Left ventricle myocardium inferior (tissue), 1 donor: ENCODE measurements at places on chromosomes 6 and 20. TPM values are rescaled to one million over a fixed set of nuclear protein-coding genes. Genes with fewer than 3 reads are reported as not detected.

The SLC22A1 gene
- total RNA-seq, result 0.27 TPM

The APOM gene
- total RNA-seq, result 2.4 TPM

The CFB gene
- total RNA-seq, result 3.7 TPM

The NEURL2 gene
- total RNA-seq, result 7.6 TPM

The TSPO2 gene
- total RNA-seq, result not detected

The DNAH8 gene
- total RNA-seq, result 0.03 TPM

The THBD gene
- total RNA-seq, result 13.8 TPM

The LY6G6F gene
- total RNA-seq, result not detected

The TREML1 gene
- not detected for total RNA-seq

The C20orf202 gene
- total RNA-seq, result 0.41 TPM

DNA sequence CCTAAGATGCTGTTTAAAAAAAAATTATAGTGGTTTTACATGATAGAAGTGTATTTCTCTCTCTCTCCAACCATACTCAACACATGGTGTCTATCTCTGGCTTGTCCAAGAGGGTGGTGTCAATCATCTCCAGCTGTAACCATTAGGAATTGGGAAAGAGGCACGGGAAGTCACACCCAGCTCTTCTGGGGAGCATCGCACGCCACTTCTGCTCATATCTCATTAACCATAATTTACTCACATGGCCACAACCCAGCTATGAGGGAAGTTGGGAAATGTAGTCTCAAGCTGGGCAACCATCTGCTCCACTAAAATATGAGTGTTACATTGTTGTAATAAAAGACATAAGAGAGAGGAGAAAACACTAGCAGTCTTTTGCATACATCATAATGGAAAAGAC, 30.4 kb upstream of the TSHZ2 start:
- no peak for DNase-seq

DNA sequence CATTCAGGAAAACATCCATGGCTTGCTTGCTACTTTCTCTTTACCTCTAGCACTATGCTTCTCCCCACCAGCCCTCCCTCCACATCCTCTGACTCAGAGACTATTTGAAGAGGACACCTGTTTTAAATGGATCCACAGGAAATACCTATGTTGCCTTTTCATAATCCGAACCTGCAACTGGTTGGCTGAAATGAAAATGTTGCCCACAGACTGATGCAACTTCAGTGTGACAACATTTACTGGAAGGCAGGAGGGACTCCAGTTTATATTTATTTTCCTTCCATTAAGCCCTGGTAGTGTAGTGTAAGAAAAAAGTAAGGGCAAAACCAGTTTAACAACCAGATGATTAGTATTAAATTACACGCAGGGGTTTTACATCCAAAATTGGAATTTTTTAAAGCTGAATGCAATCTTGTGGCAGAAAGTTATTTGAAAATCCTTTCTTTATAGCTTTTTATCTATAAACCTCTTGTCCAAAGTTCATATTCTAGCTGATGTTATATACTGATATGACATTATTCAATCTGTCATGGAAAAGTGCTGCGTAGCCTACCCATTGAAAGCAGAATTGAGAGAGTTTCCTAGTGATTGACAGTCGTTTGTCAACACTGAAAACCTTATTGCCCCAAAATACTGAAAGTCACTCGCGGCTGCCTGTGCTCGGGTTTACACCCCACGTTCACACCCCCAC, 881 bp upstream of the AIG1 start:
- no peak for DNase-seq

DNA sequence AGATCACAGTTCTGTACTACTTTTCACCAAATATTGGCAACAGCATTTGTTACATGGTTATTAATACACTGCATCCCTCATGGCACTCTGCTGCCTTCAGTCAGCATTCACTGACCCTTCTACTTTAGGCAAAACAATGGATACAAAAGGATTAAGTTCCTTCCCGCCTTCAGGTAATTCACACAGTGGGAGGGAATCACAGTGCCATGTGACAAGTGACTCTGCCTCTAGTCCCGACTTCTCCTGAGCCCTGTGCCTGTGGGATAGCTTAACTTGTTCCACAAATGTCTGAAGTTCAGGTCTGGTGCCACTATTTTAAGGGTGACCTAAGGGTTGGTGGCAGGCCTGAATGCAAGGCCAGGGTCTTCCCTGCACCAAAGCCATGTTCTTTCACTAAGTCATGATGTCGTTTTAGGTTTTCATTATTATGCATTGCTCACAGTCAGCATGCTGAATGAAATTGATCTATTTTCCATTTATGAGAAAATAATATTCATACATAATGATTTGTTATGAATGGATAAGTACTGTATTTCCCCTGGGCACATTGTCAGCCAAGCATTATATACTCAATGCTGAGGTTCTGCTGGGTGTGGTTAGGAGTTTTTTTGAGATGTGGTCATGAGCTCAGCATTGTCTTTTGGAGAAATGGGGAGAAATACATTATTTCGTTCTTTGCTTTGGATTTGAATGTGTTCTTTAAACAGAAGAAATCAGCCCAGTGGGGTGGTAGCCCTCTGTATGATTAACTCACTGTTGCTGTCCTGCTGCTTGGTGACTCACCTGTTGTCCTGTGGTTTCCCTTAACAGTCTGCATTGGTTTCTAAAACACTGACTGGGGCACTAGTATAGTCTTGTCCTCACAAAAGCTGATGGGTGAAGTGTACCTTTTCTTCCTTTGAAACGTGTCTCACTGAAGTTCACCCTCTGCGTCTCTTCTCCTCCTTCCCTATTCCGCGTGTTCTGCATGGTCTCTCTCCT, 66.4 kb downstream of the AFDN start:
- DNase-seq, result no peak

- DNase-seq, result no peak
These were observed 951 bp upstream of the TRIM31 start for GRCh38 chr6:30113841-30114240.

- DNase-seq, result peak; percentile 36
These were observed 788 bp downstream of the UST start for GRCh38 chr6:148747471-148748165.

GRCh38 chr20:36478137-36478905, 63.0 kb upstream of the MYL9 start:
- DNase-seq, result no peak

DNA sequence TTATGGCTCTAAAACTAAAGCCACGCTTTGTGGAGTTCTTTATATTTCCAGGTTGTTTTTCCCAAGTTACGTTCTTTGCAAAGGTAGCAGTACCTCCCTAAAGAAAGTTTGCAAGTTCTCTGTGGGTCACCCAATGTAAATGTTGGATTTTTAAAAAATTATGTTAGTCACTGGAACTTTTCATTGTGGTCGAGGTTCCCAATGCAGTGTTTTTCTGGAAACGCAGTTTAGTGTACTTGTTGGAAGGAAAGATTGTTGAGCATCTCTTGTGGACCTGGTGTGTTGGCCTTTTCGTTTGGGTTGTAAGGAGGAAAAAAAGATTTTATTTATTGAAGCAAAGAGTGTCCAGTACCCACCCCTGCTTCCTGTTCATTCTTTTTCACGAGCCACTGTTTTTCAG, 1.4 kb downstream of the TOP1 start:
- DNase-seq, result no peak

DNA sequence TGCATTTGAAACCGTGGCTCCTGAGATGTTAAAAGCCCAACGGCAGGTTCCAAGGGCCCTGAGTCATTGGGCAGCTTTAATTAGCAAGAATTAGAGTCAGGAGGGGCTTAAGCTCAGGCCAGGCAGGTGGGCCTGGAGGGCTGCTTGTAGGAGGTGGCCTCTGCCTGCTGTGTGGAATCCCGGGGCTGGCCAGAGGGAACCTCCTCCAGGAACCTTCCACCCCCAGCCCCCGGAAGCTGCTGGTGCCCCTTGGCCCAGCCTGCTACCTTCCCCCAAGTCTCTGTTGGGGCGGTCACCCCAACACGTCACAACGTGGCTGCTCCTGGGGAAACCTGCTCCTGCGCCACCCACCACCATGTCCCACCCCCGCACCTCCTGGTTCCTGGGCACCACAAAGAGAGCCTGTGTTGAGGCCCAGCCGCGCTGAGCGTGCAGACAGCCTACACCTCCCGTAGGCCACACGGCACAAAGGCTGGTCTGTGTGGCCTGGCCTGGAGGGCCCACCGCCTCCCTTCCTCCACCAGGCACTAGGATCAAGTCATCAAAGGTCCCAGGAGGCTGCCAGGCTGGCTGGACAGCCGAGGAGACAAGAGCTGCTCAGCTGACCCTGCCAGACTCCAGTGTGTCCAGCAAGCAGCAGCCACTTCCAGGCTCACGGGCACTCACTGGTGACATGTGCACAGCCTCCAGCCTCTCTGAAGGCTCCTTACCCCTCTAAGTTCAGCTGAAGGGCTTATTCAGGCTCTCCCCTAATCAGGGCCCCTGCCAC, 86.3 kb downstream of the SNX5 start:
- no peak for DNase-seq

GRCh38 chr20:38973107-38973506, 11.0 kb downstream of the DHX35 start:
- DNase-seq, result no peak

- no peak for DNase-seq
These were observed 63.0 kb upstream of the RIN2 start for GRCh38 chr20:19695081-19695480.

DNA sequence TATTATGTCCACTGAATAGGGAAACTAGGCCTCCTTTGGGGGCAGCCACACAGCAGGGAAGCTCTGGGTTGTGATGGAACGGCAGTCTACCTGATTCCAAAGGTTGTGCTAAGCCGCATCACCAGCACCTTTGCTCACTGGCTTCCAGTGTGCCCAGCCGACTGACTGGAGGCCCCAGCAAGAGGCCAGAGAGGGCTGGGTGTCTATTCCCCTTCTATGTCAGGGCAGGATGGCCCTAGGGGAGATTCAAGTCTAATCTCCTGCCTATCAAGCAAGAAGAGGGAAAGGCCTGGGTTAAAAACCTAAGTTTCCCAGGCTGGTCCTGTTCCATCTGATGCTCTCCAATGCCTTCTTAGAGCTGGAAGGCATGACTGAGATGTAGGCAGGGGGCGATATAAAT, 53.6 kb downstream of the JPH2 start:
- DNase-seq, result no peak

DNA sequence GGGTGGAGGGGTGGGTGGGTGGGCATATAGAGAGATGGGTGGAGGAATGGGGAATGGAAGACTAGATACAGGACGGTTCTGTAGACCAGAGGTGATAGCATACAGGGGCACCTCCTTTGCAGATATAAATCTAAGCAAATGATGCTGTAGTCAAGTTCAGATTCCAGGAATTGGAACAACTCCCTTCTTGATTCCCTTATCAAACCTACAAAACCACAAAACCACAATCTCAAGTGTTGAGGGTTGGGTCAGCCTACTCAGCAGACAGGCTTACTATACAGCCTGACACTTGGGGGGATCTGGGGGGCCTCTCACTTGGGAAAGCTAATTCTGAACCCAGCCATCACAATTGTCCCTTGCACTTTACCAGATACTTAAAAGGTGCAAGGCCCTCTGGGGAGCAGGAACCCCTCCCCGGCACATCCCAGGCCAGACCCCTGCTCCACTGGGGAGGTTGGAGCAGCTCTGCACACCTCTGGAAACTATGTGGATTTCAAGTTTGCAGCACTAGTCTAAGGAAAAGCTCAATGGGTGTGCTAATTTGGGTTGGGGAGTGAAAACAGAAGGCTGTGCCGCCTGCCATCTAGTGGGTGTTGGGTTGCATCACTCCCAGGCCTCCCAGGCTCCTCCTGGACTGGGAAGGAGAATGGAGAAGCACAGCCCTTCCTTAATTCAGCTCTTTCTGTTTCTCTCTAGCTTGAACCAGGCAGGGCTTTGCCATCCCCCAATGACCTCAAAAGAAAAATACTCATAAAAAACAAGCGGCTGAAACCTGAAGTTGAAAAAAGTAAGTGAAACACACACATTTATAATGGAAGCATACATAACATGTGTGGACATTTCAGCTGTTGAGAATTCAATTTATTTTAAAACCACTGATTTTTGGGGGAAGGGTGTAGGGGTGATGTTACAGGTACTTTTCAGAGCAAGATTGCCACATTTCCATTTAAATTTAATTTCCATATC, 121.2 kb upstream of the LAMP5 start:
- peak; percentile 58 for DNase-seq

GRCh38 chr6:108793516-108794251, 54.5 kb upstream of the ARMC2 start:
- no peak for DNase-seq

DNA sequence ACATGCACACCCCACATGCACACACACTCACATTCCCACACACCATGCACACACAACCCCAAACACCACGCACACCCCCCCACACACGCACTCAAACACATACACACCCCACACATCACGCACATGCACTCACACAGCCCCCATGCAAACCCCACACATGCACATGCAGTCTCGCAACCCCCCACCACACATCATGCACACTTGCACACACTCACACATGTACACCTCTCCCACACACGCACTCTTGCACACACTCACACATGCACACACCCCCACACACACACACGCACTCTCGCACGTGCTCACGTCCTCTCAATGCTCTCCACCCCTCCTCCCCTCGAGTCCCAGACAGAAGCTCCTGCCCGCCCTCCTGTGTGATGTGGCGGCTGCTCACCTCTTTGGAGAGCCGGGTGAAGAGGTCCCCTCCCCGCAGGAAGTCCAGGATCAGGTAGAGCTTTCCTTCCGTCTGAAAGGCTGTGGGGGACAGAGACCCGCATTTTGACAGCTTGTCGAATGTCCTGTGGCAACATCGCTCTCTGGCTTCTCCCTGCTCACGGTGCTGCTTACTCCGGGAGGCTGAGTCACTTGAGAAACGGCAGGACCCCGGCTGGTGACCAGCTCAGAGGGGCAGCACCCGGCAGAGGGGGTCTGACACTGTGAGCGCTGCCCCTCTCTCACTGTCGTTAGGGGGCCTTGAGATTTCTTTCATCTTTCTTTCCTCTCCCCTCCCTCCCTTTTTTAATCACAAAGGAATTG, 78.5 kb downstream of the RAMACL start:
- no peak for DNase-seq

DNA sequence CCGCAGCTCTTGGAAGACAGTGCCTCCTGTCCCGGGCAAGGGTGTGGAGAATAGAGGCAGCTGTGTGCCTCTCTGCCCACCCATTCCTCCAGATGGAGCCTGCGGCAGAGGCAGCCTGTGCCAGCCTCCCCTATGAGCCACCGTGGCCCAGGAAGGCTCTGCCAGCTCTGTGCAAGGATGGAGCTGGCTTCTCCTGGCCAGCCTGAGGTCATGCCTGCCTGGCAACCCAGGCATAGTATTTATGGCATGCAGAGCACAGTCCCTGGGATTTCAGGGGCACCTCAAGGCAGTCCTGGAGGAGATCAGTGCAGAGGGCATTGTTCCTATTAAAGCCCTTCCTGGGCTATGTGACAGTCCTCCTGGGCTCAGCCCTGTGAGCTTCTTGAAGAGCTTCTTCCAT, 1.5 kb downstream of the EPB41L1 start:
- DNase-seq, result no peak

DNA sequence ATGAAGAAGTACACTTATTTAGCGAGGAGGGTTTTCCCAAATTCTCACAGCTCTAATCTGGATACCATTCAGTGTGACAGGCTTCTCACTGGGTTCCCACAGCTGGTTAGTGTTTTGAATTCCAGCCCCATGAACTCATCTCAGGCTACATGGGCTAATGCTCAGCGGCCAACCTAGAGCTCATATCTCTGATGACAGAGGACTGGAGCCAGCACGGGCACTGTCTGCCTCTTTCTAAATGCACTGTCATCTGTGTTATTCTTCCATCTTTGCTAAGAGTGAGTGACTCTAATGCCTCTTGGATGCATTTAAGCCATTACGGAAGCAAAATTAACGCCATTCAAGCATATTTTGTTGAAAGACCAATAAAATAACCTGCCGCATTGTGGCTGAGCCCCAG, 308.9 kb upstream of the JAG1 start:
- peak; percentile 72 for DNase-seq
